Metanephros (tissue), 2 donors: ENCODE measurements at places on chromosomes 3 and 15. TPM values are rescaled to one million over a fixed set of nuclear protein-coding genes. Genes with fewer than 3 reads are reported as not detected.

Gene LRRC49
- total RNA-seq, result 28.7 TPM

Gene DNAH12
- total RNA-seq, result 0.41 TPM

Gene ALG1L2
- total RNA-seq, result 1.8 TPM

Gene CHRM5
- total RNA-seq, result not detected

Gene CIB1
- 19.7 TPM for total RNA-seq

Gene MCF2L2
- total RNA-seq, result 0.53 TPM

Gene CLPX
- total RNA-seq, result 48.5 TPM

Gene BCHE
- 10.3 TPM for total RNA-seq

Gene UACA
- total RNA-seq, result 143 TPM

Gene ALDH1L1
- 32.5 TPM for total RNA-seq

Gene NR2E3
- 1.2 TPM for total RNA-seq

Gene GABRB3
- 8.3 TPM for total RNA-seq

Gene VGLL4
- 138 TPM for total RNA-seq

Gene WDR76
- total RNA-seq, result 8.8 TPM

Gene PDE12
- total RNA-seq, result 14.4 TPM

Gene LEKR1
- 4.0 TPM for total RNA-seq

Gene PRICKLE2
- total RNA-seq, result 50.5 TPM

Gene ENTPD3
- 1.9 TPM for total RNA-seq

Gene FAM162A
- 34.0 TPM for total RNA-seq

Gene GASK1A
- 11.2 TPM for total RNA-seq

Gene SELENOS
- 43.1 TPM for total RNA-seq

Gene IDH2
- total RNA-seq, result 191 TPM

Gene DGKG
- 2.3 TPM for total RNA-seq

Gene SRP14
- 128 TPM for total RNA-seq

Gene SLC24A5
- total RNA-seq, result 0.18 TPM

Gene HDC
- total RNA-seq, result 1.3 TPM

Gene SGO1
- 4.0 TPM for total RNA-seq

Gene STAB1
- 95.8 TPM for total RNA-seq

Gene MAP1A
- total RNA-seq, result 7.2 TPM

Gene GALNT15
- total RNA-seq, result 9.9 TPM

Gene TRA2B
- 205 TPM for total RNA-seq

Gene PLOD2
- total RNA-seq, result 93.2 TPM

Gene DUOXA1
- total RNA-seq, result 0.93 TPM

Gene ZNF385D
- total RNA-seq, result 11.0 TPM
